ENCODE measurements at places on chromosomes 1 and 21. TPM values are rescaled to one million over a fixed set of nuclear protein-coding genes. Genes with fewer than 3 reads are reported as not detected.

GBP7 gene
- not detected for total RNA-seq

- no peaks in the 10 kb centered on the region for H3K36me3 ChIP-seq
- peak; percentile 31 for DNase-seq
- no peaks in the 10 kb centered on the region for H3K27me3 ChIP-seq
- no peak overlapping the region for H3K4me3 ChIP-seq
Measured at GRCh38 chr1:158017800-158018595, 24.6 kb downstream of the KIRREL1 start.

DNA sequence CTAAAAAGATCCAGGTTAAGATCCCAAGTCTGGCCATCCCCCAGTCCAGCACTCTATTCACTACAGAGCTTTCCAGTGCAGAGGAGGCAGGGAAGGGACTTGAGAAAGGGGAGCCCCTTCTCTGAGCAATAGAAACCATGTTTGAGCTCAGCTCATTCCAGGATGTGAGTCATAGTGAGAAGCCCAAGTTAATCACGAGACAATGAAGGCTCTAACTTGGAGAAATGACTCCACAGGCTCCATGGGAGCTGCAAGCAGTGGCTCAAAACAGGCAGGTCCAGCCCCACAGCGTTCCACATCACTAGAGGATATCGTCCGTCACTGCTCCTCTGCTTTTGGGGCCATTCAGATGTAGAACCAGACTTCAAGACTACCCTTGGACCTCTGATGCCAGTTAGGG lies 59.1 kb downstream of the CAMK2N1 start:
- H3K27ac ChIP-seq: peak overlapping the region; percentile 34
- H3K36me3 ChIP-seq: no peaks in the 10 kb centered on the region
- peak; percentile 95 for DNase-seq
- H3K4me1 ChIP-seq: peaks cover 11% of the 10 kb centered on the region
- no peak overlapping the region for H3K4me3 ChIP-seq

- no peaks in the 10 kb centered on the region for H3K27me3 ChIP-seq
- no peak overlapping the region for H3K27ac ChIP-seq
- H3K36me3 ChIP-seq: no peaks in the 10 kb centered on the region
- H3K4me3 ChIP-seq: no peak overlapping the region
- peak; percentile 65 for DNase-seq
- peaks cover 30% of the 10 kb centered on the region for H3K4me1 ChIP-seq
Measured at GRCh38 chr1:232481091-232481490, 148.8 kb downstream of the SIPA1L2 start.

OR2M3 gene
- total RNA-seq: not detected

REN gene
- not detected for total RNA-seq

- H3K27me3 ChIP-seq: no peaks in the 10 kb centered on the region
- no peak overlapping the region for H3K27ac ChIP-seq
- peaks cover 12% of the 10 kb centered on the region for H3K4me1 ChIP-seq
- H3K36me3 ChIP-seq: no peaks in the 10 kb centered on the region
- no peak for DNase-seq
Measured at GRCh38 chr1:199945591-199945990, 81.9 kb upstream of the NR5A2 start.
